ENCODE measurements at places on chromosomes 2 and 18.
A peak's percentile ranks its signal among the peaks of the same experiment; 100 is the strongest.

DNA sequence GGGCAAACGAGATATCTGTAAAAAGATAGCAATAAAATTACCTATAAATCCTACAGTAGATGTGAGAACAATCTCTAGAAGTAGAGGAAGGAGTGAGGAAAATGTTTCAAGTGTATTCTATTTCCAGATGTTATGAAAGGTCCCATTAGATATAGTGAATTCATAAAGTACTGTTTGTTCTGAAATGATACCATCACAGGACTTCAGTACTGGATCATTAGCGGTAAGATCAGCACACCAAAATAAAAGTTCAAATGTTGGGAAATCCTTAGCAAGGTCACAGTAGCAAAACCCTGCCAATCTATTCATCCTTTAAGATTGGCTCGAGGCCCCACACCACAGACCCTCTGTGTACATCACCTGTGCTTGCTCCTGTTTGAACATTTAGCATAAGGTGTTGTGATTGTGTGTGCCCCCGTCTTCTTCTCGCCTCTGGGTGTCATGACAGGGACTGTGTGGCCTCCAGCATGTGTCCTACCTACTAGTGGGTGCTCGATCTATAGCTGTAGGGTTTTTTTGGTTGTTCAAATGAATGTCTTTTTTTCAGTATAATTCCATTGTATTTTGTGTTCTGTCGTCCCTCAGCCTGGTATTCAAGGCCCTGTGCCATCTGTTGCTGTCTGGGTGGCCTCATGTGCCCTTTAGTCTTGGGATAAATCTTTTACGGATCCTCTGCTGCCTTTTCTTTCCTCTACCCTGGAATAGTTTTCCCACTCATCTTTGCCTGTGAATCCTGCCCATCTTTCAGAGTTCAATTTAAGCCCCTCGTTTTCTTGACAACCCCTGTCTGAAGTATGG is 9.1 kb downstream of the MFSD6 start:
- DNase-seq, result no peak

- DNase-seq, result no peak
These were observed 9.4 kb downstream of the RAMP1 start for GRCh38 chr2:237868631-237869342.

- DNase-seq, result no peak
These were observed 20.5 kb downstream of the ADAM17 start for GRCh38 chr2:9535177-9535576.

DNA sequence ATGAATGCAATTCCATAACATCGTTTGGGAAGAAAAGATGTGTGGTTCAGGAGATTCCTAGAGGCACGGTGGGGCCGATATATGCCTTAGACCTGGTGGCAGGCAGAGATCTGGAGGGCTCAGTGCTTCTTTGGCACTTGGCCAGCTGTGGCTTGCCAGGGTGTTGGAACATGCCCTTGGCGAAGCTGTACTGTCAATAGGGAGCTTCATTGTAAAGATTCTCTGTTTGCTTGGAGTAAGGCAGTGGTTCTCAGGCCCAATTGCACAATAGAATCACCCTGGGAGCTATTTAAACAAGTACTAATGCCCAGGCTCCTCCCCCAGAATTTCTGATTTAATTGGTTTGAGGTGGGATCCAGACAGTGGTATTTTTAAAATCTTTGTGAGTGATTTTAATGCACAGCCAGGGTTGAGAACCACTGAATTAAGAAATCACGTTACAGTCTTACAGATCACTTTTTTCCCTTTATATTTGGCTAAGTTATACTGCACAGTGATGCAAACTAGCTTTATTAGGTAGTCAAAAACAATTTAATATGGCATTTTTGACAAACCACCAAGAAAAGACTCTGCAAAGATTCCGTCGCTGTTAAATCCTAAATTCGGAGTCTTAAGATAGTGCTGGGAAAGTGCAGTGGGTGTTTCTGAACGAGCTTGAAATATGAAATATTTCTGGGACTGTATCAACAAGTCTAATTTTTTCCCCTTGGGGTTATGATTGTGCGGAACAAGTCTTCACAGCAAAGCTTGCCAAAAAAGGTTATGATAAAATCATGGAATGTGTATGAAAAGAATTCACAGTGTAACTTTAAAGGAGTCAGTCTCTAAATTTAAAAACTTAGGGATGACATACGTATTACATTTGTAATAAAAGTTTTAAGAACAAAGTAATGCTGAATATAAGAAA is 78.0 kb downstream of the CRIM1 start:
- DNase-seq, result no peak

GRCh38 chr2:23384551-23385343 is at the start of gene KLHL29:
TSS of gene KLHL29 (plus strand) at chr2:23385179. CDS start at chr2:23562197, 177,018 bp downstream.
- peak; percentile 74 for DNase-seq

- no peak for DNase-seq
These were observed 65.1 kb downstream of the SMIM21 start for GRCh38 chr18:75362435-75362834.

- DNase-seq, result peak; percentile 82
These were observed 5.6 kb downstream of the QPCT start for GRCh38 chr2:37350034-37350433.

DNA sequence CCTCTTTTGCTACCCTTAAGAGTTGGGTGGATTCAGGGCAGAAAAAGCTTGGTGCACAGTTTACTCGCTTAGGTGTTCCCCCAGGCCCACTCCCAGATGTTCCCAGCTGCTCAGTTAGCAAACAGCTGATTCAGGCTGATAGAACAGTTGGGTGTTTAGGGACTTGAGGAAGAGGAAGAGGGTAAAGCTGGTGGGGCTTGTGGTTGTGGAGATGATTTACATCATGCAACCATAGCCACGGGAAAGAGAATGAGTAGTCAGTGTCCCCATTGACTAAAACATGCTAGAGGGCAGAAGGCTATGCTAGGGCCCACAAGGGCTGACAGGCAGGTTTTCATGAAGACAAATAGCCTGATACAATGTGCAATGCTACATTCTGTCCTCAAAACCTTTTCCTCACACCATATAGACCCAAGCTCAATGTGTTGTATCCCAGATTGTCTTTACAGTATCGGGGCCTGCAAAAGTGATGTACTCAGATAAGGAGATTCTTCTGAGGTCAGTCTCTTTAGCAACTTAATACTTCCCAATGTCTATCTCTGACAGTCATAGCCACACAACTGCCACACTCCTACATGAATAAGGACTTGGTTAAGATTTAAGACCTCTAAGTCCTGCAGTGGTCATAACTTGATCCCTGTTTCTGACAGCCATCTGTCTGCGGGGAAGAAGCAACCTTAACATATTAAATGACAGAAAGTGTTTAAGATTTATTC is 15.6 kb downstream of the COLEC12 start:
- no peak for DNase-seq

GRCh38 chr2:168718622-168719021 is 83.8 kb upstream of the NOSTRIN start:
- DNase-seq, result no peak

DNA sequence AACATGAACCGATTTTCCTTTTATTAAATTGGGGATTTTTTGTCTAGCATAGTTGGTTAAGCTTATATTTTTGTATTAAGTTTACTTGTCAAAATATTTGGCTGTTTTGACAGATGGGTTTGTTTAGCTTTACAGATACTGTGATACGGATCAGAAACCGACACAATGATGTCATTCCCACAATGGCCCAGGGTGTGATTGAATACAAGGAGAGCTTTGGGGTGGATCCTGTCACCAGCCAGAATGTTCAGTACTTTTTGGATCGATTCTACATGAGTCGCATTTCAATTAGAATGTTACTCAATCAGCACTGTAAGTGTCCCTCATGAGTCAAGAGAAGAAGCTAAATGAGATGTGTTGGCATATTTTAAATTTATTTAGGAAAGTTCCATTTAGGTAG is 8.5 kb downstream of the PDK1 start:
- no peak for DNase-seq

DNA sequence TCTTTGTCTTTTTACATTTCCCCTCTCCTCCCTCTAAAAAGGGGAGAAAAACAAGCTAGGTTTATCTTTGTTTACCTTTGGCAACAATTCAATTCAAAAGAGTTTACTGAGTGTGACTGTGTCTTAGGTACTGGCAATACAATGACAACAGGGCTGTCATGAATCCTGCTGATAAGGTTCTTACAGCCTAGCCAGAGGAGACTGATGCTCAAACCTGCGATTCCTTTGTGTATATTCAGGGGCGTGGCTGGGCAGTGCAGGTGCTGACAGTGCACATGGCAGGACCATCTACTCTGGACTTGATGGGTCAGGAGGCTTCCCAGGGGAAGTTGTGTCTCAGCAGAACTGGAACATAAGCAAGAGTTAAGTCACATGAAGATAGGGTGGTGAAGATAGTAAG is 23.2 kb upstream of the TTN start:
- no peak for DNase-seq

DNA sequence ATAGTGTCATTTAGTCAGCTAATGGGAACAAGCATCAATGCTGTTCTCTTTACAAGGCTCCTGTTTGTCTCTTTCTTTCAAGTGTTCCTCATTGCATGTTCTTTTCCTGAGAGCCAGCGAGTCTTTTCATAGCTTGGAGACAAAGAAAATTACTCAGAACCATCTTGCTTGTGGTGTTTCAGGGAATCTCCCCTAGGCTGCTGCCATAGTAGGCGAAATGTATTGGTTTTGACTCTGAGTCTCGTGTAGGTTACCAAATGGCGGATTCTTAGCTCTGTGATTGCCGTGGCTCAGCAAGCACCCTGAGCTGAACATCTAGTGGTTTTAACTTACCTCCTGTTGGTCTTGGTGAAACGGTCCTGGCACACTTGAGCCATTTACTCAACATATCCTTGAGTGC is 68.7 kb downstream of the RHBDD1 start:
- no peak for DNase-seq

GRCh38 chr2:46032996-46033395 is 264.2 kb upstream of the EPAS1 start:
- no peak for DNase-seq

GRCh38 chr2:54457323-54458023 is 1.3 kb downstream of the SPTBN1 start:
- DNase-seq, result peak; percentile 71

DNA sequence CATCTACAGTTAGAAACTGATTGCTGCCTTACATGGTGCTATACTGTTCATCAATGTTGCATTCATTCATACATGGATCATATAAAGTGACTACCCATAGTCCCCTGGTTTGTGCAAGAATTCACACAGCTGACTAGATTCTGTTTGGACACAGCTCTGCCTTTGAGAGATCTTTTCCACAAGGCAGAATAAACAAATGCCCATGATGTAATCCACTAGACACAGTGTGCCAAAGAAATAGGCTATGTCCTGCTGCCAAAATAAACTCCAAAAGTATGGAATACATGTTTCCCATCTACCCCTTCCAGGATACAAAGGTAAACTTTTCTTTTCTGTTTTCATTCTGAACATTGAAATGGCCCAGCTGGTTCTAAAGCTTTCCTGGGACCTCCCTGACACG is 269.4 kb upstream of the CHAC2 start:
- no peak for DNase-seq

DNA sequence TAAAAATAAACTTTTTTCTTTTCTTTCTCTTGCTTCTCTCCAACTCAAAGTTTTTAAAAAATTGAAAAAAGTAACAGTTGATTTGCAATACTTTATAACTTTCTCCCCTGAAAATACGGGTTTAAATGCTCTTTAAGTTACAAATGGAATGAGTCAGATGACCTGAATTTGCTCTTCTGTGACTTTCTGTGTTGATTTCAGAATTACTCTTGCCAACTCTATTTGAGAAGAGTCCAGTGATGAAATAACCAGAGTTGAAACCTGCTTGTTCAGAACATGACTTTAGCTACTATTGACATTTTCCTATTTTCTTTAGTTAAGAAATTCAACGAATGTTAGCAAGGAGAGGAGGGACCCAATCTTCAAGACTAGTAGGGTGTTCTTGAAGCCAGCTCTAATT is 146.1 kb upstream of the ZSWIM2 start:
- DNase-seq, result no peak

GRCh38 chr2:216949700-216950413 is 90.0 kb upstream of the TNP1 start:
- no peak for DNase-seq

- DNase-seq, result no peak
These were observed 46.8 kb downstream of the LIPG start for GRCh38 chr18:49608366-49609255.

DNA sequence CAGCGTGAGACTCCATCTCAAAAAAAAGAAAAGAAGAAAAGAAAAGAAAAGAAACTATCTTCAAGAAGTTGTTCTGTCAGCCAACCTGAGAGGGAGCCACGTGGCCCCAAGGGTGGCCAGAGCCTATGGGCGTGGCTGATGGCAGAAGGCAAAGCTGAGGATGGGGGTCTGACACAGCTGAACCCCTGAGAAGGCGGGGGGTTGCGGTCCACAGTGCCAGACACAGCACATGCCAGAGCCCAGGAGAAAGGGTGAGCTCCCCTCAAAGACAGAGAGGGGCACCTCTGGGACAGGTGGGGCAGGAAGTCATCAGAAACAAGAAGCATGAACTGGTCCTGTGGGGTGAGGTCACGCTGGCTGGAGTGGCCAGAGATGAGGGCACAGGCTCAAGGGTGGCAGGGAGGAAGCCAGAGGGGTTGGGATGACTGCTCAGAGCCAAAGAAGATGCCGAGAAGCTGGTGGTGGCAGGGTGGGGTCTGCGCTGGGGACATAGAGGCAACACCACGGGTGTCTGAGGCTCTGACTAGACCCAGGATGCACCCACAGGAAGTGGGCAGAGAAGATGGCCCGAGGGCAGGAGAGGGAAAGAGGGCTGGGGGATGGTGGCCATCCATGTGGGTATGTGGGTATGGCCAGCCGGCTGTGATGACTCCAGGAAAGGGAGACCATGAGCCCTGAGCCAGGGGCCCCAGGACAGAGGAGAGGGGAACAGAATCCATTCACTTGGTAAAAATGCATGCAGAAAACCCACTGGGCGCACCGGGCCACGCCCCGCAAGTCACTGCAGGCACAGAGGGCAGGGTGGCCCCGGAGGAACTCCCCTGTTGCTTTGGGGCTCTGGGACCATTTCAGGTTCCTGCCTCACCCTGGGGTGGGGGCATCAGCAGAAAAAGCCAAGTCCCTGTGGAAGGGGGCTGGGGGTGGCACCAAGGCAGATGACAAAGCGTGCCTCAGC is 8.4 kb downstream of the KIF1A start:
- DNase-seq, result no peak

GRCh38 chr2:178397002-178397605 is 53.9 kb downstream of the PRKRA start:
- DNase-seq, result peak; percentile 43

- DNase-seq, result peak; percentile 28
These were observed 725 bp downstream of the SLC66A2 start for GRCh38 chr18:79950515-79951341.

- peak; percentile 71 for DNase-seq
These were observed 66.0 kb upstream of the ITGB6 start for GRCh38 chr2:160266037-160266551.

GRCh38 chr2:85765081-85765731 is 11.4 kb downstream of the ATOH8 start:
- DNase-seq, result peak; percentile 63

GRCh38 chr18:59909289-59910036 is 9.7 kb downstream of the PMAIP1 start:
- no peak for DNase-seq

GRCh38 chr2:75462721-75463120 is 98.0 kb downstream of the EVA1A start:
- no peak for DNase-seq
